ENCODE measurements at places on chromosomes 3 and 15.

- DNase-seq = no peak
These were observed 146.9 kb downstream of the DNAJB8 start for GRCh38 chr3:128319741-128320141.

DNA sequence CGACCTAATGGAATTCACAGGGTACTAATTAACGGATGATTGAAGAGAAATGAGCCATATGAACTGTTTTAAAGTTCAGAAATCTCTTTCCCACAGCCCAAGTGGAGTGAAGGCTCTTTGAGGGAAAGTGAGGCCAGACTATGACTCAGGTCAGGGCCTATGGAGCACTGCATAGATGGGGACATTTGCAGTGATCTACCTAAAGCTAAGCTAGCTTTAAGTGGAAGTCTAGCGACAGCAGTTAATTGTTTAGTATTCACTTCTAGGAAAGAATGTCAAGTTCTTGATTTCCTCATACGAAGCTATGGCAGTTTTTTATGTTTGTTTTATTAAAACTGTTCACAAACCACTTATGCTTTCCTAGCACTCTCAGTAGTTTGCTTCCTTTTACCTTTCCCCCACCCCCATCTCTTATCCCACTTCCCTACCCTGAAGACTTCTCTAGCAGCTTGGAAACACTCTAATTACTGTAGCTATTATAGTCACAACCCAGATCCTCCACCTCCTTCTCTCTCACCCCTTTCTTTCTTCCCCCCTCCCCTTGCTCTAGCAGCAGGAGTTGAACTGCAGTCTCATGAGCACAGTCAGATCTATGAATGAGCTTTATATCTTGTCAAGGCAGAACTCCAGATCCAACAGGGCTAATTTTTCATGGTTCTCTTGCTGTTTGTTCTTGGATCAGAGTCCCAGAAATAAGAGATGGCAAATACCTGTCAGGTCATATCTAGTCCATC, 6.2 kb downstream of the ZNF609 start:
- no peak for DNase-seq

GRCh38 chr15:40002295-40002694, 36.7 kb downstream of the SRP14 start:
- DNase-seq = no peak

- DNase-seq = no peak
These were observed 1049.0 kb upstream of the NR2F2 start for GRCh38 chr15:95281470-95281869.

DNA sequence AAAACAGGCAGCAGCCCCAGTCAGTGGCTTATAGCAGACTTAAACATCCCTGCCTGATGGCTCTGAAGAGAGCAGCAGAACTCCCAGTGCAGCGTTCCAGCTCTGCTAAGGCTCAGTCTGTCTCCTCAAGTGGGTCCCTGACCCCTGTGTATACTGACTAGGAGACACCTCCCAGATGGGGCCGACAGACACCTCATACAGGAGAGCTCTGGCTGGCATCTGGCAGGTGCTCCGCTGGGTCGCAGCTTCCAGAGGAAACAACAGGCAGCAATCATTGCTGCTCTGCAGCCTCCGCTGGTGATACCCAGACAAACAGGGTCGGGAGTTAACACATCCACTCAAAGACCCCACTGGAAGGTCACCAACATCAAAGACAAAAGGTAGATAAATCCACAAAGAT, 93.5 kb downstream of the RFX7 start:
- no peak for DNase-seq

DNA sequence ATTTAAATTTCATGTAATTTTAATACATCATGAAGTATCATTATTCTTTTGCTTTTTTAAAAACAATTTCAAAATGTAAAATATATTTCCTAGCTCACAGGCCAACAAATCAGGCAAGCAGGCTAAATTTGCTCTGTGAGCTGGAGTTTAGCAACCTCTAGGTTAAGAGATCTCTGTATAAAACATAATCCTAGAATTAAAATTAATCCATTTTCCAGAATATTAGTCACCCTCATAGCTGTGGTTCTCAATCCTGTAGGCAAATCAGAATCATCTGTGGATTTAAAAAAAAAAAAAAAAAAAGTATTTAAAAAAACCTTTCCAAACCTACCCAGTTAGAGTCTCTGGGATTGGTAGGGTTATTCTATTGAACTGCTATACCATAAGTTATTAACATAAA, 209.7 kb downstream of the MINAR1 start:
- no peak for DNase-seq

DNA sequence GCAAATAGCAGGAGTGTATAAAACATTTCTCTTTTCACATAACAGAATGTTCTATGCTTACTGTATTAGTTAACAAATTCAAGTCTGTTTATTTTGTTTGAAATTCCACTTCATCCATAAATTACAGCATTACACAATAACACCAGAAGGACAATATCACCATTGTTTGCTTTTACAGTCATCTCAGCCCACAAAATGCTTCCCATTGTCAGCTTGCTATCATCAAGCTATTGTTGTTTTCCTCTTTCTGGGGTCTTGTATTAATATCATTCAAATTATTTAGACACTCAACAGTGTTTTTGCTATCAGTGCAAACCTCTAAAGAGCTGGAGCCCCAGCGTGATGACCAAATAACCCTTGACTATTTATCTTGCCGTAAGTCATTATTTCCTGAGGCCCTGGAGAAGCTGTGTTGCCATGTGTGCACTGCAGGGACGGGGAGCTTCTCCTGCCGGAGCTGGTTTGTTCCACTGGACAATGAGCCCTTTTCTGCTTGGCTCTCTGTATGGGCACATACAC, 1.1 kb downstream of the SAMMSON start:
- peak; percentile 94 for DNase-seq

- peak; percentile 59 for DNase-seq
These were observed 2.0 kb downstream of the AHSG start for GRCh38 chr3:186614597-186615483.

DNA sequence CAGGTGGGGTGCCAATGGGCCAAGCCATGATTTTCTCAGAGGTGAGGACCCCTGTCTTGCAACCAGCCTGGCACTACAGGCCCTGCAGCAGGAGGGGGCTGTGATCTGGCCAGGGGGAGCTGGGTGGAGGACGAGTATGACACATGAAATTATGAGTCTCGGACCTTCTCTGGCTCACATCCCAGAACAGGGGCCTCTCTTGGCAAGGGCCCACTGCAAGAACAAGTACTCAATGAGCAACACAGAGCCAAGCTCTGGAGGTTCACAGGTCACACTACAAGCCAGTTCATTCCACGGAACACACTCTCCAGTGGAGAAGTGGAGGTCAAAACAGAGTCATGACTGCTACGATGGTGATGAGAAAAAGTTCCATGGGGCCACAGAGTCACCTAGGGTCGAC, 28.3 kb downstream of the CCDC32 start:
- DNase-seq = no peak

DNA sequence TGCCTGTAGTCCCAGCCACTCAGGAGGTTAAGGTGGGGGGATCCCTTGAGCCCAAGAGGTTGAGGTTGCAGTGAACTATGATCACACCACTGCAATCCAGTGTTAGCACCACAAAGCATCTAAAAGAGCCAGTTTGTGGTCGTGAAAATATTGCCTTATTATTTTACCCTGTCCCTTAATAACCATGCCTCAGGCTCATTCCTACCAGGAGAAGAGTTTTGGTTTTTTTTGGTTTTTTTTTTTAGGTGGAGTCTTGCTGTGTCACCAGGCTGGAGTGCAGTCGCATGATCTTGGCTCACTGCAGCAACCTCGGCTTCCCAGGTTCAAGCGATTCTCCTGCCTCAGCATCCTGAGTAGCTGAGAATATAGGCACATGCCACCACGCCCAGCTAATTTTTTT, 17.9 kb upstream of the AVEN start:
- no peak for DNase-seq

DNA sequence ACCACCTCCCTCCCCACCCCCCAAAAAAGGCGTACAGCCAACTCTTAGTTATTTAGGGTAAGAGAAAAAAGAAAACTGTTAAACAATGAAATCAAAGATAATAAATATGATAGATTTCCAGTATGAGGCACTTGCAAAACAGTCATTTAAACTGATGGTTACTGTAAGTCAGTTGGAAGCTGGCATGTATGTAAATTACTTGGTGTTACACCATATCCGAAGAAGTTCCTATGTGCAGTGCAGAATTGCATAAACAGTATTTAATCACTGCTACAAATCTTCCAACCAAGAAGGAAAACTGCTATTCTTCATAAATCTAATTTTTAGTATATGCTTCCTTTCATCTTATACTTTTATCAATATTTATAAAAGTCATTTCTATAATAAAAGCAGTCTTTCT, 62.0 kb downstream of the LEO1 start:
- no peak for DNase-seq

- DNase-seq = no peak
These were observed 50.2 kb upstream of the ALDH1A3 start for GRCh38 chr15:100829457-100829856.

DNA sequence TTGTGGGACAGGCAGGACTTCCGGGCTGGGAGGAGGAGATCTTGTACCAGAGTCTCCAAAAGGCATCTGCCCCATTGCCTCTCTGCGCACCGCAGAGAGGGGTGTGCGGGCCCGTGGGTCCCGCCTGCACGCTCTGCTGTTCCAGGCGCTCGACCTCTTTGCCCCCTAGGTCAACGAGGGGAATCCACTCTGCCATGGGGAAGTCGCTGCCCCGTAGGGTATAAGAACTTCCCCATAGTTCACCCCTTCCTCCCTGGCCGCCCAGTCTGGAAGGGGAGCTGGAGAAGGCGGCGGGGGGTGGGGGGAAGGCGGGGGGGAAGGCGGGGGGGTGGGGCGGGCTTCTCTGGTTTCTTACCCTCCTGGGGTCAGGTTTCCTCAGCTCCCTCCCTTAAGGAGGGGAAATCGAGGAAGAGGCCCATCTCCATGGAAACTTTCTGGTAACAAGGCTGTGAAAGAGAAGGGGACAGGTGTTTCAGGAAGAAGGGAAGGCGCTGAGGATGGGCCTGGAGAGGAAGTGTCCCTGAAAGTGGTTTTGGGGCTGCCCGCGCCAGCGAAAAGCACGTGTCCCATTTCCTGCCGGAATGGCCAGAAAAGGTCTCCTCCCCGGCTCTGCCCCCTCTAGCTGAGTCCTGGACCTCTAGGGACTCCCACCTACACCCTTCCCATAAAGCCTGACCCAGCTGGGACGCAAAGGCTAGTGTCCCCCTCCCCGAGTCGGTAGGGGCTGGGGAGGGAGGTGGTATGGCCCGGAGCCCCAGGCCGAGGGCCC, 27.5 kb downstream of the NR1I2 start:
- DNase-seq = no peak

DNA sequence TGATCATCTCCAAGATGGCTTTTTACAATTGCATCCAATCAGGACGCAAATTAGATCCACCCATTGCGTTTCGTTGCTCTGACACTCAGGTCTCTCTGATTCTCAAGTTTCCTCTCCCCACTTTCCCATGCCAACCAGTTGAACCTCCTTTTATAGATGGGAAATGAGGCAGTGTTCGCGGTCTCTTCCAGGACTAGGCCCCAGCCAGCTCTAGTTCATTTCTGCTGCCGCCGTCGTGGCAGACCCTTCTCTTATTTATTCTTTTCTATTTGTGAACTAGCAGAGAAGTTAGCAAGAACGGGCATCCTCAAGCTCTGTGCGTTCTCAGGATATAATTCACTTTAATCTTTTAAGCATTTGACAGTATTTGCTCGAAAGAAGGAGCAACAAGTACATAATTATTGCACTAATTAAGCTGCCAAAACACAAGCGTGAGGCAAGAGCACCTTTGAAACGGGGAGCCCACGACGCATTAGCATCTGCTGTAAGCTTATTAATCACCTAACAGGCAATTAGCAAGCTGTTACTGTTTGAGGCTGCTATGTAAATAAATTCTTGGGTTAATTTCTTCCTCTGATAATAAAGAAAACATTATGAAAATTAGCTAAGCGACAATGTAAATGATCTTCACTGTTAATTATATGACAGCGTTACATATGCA, 246.4 kb upstream of the TLE3 start:
- DNase-seq = no peak

GRCh38 chr3:109927161-109927560, 589.8 kb upstream of the DPPA4 start:
- DNase-seq = no peak

- DNase-seq = no peak
These were observed 52.7 kb downstream of the RPN1 start for GRCh38 chr3:128597900-128598299.

GRCh38 chr3:99865321-99865720, 47.7 kb downstream of the CMSS1 start:
- DNase-seq = no peak

DNA sequence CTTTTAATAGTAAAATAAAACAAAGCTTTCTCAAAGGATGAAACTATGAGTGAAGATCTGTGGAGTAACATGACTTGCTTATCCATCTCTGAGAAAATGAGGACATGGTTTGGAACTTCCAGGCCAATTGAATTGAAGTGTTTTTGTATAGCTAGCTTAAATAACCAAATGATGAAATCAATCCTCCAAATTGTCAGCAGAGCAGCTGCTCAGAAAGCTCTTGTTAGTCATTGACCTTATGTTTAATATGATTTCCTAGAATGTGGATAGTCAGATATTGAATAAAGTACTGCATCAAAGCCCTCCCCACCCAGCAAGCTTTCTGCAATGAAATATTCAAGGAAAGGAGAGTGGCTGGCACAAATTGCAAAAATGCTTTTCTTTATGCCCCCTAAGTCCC, 437.2 kb downstream of the MFSD1 start:
- DNase-seq = no peak

GRCh38 chr3:134797057-134797740, 2.1 kb downstream of the EPHB1 start:
- no peak for DNase-seq

DNA sequence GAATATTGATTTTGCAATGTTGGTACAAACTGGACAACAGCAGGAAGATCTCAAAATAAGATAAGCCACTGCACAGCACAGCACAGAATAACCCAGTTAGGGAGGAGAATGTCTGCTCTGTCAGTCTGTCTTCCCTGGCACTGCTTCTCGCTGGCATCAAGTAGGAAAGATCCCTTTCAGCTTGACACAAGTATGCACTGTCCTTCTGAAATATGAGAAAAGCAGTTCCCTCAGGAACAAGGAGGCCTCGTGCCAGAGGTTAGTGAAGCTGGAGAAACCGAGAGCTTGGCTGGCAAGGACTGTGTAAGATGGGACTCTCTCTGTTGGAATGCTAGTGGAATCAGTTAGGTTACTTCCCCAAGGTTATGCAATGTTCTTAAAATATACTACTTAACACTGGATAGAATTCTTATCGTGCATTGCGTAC, 59.1 kb downstream of the FMN1 start:
- no peak for DNase-seq

DNA sequence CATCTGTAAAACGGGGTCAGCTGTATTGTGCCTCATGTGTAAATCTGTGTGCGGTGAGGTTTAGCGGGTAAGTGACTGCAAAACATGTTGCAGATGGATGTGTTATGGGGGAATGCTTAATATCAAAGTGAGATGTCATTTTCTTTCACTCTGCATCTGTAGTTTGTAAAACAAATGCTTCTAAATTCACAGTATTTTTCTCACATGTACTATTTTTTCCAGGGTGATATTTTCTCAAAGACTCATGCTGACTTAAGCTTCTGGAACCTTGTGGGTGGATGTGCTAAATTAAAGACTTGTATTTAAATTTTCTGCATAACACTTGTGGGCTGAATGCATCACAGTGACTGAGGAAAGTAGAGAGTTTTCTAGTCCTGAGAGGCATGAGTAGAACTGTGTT, 115.2 kb upstream of the TP63 start:
- DNase-seq = peak; percentile 28

Measured in hippocampal formation (tissue), 2 donors.